Astrocyte of the spinal cord (primary cell): ENCODE measurements at places on chromosomes 11 and 22.
A peak's percentile ranks its signal among the peaks of the same experiment; 100 is the strongest.

GRCh38 chr11:129372609-129373488 lies 2.8 kb upstream of the BARX2 start:
- no peak for DNase-seq

GRCh38 chr11:95154514-95154913 lies 64.9 kb downstream of the ENDOD1 start:
- DNase-seq, result peak; percentile 54

DNA sequence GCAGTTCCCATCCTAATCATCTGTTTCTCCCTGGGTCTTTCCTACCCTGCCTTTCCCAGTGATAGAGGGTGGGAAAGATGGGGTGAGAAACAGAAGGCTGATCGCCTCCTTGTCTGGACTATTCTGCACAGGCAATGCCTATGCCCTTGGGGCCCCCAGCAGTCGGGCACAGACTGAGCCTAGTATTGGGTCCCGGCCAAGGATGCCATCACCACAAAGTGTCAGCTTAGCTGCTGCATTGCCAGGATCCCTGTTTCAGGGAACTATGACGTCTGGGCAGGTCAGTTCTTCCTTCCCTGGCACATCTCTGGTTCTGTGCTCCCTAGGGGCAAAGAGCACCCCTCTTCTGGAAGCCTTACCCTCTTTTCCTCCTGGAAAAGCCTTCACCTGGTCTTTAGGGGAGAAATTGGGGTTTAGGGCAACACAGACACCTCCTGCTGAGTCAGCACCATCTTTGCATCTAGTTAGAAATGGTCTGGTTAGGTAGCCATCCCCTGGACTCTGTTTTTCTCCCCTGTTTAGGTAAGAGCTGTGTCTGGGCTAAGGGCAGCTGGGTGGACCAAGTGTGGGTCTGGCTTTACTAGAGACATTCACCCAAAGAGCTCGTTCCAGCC lies 2.1 kb downstream of the ADAMTS8 start:
- no peak for DNase-seq

DNA sequence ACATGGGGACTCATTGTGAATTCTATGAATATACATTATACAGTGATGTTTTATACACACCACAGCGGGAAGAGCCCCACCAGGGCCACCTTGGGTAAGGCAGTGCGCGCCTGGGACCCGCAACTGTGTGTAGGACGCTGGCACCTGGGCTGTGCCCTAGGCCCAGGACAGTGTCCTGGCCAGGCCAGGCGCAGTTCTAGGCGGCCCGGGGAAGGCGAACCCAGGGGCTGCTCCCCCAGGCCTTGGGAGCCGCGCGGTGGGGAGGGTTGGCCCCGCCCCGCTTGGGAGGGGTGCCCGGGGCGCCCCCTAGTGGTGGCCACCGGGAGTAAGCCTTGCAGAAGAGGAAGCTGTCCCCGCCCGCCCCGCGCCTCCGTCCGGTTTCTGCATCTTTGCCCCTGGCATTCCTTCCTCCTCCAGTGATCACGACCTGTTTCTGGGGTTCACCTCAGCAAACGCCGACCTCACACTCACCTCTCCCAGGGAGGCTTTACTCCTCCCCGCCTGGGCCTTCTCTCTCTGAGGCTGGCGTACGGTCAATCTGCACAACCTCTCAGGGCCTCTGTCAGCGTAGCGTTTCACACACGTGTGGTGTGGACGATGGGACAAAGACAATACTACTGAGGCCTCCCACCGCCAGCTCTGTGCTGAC lies 9.5 kb upstream of the EHD1 start:
- peak; percentile 58 for DNase-seq

DNA sequence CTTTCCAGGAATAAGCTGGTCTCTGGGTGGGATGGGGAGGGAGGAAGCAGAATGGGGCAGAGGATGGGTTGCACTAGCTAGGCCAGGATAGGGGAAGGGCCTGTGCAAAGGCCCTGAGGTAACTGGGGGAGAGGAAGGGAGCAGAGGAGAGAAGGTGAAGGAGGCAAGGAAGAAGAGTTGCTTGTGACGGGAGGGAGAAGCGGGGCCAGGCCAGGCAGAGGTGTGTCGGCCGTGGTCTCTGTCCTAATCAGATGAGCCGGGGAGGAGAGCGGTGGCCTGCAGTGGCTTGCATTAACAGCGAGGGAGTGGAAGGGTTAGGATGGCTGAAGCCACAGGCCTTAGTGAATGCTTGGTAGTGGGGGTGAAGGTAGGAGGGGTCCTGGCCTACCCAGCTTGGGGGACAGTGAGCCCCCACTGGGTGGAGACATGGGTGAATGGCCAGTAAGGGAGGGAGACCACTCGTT lies 6.0 kb upstream of the DERL3 start:
- DNase-seq, result no peak

DNA sequence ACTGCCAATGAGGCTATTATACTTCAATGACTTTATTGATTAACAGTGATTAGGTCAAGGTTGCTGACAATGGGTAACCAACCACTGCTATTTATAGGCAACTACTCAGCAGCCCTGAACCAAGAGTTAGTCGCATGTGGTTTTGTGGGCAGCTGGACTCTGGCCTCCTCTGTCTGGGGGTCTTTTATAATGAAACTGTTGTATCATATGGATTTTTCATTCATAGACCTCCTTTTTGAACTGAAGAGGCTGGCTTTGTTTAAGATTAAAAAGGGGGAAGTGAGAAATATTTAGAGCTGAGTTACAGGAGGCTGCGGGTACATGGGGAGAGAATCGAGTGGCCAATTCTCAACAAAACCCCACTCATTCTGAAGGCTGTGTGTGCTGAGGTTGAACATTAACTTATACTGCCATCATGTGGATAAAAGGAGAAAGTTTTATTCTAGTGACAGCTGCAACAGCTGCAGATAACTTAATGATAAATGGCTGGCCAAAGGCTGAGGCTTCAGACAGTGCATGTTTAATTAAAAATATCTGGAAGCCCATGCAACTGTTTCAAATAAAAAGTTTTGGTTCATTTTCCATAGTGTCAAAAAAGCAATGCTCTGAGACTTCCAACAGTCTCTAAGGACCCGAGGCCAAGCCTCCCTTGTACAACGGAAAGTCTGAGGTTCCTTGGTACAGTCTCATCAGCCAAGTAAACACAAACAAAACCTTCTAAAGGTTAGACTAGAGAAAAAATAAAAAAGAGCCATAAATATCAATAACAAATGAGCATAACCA lies 682.6 kb downstream of the KCNA4 start:
- DNase-seq, result peak; percentile 83

DNA sequence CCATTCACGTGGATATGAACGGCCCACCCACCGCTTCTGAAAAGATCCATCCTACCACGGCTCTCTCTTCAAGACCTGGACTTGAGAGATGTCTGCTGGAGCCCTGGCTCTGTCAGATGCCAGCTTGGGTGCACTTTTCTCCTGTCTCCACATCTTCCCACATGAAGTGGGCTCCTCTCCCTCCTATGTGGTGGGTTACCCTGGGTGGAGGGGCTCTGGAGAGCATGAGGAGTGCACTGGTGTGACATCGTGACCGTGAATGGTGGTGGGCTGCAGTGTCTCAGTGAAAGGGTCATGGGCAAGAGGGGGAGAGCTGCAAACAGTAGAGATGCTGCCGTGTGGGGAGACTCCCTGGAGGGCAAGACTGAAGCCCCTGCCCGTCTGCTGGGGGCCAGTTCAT lies 76.4 kb downstream of the CTTN start:
- no peak for DNase-seq

DNA sequence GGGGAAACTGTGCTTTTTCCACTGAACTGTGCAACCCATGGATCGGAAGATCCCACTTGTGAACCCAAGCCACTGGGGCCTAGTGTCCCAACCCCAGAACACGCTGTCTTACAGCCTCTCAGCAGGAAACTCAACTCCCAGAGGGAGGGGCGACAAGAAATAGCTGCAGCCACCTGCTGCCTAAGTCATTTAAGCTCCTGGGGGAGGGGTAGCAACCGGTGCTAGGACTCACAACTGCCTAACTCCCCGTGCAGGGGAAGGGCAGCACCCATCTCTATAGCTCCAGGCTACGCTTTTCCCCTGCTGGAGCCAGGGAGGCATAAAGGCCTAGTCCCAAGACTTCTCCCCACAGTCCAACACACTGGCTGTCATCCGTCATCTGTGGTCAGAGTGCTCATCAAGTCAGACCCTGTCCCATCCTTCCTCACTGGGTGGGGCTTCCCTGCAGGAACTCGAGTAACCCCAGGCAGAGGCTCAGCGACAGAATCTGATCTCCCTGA lies 363.0 kb downstream of the LUZP2 start:
- DNase-seq, result no peak

GRCh38 chr11:113104691-113105251 lies 143.6 kb downstream of the NCAM1 start:
- DNase-seq, result no peak

GRCh38 chr11:71182791-71183677 lies 69.3 kb downstream of the SHANK2 start:
- no peak for DNase-seq

GRCh38 chr11:37695283-37695682 lies 1097.2 kb upstream of the RAG2 start:
- no peak for DNase-seq

GRCh38 chr11:95102733-95103132 lies 13.1 kb downstream of the ENDOD1 start:
- DNase-seq, result no peak

- DNase-seq, result peak; percentile 86
Observed at GRCh38 chr11:33633251-33634003, 67.2 kb downstream of the C11orf91 start.

- no peak for DNase-seq
Observed at GRCh38 chr22:39214006-39214382, 30.8 kb downstream of the PDGFB start.

DNA sequence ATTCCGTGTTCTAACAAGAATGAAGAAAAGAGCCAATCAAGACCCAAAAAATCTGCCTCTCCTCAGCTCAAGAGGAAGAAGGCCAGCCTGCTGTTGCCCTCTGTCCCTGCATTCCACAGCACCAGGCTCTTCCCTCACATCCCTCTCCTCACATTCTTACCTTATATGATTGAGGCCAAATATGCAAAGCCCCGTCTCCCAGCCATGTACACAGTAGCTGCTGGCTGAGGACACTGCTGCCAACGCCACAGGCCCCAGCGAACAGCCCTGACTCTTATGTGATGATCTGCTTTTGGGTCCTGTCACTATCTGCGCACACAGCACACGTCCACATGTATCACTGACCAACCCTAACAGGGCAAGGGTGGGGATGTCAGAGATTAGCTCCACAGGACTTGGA lies 60.2 kb downstream of the MICAL3 start:
- no peak for DNase-seq

GRCh38 chr11:30452114-30452513 lies 129.2 kb downstream of the ARL14EP start:
- no peak for DNase-seq

DNA sequence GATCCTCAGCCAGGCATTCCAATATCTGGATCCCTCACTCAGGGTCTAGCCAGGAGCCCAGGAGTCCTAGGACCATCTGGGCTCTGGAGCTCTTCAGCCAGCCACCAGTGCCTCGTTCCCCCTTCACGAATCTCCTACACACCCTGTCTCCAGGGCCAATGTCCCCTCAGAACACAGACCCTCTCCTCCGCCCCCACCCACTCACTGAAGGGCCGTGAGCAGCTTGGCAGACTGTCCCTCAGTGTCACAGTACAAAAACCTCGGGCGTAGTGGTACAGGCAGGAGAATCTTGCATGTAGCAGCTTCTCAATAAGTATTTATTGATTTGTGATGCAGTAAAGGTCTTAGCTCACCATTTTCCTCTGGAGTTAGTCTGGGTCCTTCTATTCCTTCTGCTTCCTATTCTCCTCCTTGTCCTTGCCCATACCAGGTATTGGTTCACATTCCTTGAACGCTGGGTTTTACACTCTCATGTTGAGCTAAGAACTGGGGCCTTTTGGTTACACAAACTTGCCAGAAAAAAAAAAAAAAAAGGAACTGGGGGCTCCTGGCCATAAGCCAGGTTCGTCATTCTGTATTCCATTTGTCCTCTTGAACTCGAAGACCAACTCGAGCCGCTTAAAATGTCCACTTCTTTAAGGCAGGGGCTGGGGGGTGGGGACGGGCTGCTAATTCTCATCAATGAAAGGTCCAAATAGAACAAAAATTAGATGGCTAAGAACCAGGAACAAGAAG lies 2.3 kb downstream of the CXCR5 start:
- DNase-seq, result no peak

DNA sequence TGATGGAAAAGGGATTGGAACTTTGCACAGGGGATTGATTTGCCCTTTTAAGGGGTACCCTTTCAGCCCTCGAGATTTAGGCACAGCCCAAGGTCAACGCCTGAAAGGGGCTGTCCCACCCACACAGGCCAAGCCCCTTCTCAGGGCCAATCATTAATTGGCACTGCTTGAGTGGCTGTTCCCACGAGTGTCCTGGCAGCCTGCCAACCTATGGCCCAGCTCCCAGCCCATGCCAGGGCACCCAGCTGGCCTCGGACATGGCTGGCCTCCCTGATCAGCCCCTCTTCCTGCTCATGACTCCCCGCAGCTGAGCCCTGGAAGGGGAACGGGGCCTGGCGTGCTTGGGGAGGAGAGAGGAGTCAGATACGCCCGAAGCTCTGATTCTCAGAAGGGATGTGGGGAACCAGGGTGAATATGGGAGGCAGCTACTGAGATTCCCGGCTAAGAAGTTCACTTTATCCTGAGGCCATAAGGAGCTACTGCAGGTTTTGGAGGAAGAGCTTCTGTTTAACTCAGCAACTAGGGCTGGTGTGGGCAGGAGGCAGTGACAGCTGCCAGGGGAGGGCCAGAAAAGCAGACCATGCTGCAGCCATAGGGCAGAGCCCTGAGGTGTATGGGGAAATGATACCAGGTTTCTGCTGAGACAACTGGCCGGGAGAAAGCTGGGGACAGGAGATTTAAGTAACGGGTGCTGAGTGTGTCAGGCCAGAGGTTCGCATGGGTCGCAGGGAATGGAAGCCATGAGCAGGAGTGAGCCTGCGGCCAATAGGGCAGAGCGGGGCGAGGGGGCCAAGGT lies 30.0 kb downstream of the WNT7B start:
- no peak for DNase-seq

- DNase-seq, result no peak
Observed at GRCh38 chr11:596374-596773, 19.4 kb downstream of the IRF7 start.

- DNase-seq, result no peak
Observed at GRCh38 chr11:126654886-126655806, 299.7 kb downstream of the ST3GAL4 start.

- no peak for DNase-seq
Observed at GRCh38 chr11:103744496-103745153, 291.8 kb upstream of the DDI1 start.

DNA sequence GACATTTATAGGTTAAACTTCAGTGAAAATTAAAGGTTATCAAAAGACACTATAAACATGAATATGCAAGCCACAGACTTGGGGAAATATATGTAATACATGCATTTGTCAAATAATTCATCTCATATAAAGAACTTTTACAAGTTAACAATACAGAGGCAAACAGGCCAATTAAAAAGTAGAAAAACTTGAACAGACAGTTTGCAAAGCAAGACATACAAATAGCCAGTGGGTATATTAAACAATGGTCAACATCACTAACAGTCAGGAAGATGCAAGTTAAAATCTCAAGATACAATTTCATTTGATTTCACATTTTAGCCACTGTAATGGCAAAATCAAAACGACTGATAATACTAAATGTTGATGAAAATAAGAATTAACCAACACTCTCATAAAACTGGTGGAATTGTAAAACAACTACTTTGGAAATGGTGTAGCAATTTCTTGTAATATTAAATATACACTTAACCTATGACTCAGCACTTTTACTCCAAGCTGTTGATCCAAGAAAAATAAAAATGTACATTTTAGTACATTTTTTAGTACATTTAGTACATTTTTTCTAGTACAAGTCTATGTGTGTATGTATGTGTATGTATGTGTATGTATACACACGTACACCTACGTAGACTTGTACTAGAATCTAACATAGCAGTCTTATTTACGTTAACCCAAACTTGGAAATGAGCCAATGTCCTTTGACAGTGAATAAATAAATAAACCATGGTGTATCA lies 62.8 kb downstream of the LRRC74B start:
- no peak for DNase-seq

GRCh38 chr11:130171534-130171933 lies 12.0 kb downstream of the ST14 start:
- no peak for DNase-seq
